Thymus (tissue), 14 donors: ENCODE measurements at places on chromosomes 4 and X. TPM values are rescaled to one million over a fixed set of nuclear protein-coding genes. Genes with fewer than 3 reads are reported as not detected.

DNA sequence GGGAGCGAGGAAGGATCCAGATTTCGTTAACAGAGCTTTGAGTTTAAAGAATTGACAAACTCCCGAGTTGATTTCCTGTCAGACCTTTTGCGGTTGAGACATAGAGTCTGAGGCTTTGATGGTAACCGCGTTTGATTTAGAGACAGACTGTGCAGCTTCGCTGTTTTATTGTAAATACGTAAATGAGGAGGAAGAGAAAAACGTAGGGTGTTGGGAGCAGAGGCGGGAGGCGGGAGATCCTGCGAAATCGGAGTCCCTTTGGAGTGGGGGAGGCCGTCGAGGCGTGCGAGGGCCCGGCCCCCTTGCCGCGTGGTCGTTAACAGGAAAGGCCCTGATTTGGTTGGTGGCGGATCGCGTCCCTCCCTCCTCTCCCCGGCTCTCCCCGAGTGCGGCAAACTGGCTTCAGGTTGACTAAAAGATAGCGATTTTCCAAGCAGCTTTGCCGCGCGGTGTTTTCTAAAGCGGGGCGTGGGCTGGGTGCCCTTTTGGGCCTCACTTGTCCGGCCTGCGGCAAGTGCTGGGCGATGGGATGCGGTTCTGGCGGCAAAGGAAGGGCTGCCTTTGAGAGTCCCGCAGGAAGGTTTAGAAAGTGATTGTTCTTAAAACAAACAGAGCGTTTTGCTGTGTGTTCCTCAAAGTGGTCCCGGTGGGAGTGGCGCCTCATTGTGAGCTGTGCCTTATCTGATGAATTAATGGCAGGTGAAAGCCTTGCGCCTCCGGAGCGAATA is 857 bp downstream of the SCML1 start:
- peak; percentile 59 for DNase-seq

DNA sequence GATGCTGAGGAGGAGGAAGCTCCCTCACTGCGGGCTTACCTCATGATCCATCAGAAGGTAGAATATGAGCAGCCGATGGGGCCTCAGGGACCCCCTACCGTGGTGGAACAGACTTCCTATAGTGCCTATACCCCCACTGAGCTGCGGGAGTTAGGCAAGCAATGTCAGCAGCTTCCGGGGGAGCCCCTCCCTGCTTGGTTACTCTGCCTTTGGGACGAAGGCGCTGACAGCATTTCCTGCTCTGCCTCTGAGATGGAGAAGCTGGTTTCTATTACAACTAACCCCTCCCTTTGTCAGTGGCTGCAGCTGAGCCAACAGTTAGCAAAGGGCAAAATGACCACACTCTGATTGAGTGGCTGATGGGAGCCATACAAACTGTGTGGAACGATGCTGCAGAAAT is 430.7 kb downstream of the IDS start:
- peak; percentile 3 for DNase-seq

DNA sequence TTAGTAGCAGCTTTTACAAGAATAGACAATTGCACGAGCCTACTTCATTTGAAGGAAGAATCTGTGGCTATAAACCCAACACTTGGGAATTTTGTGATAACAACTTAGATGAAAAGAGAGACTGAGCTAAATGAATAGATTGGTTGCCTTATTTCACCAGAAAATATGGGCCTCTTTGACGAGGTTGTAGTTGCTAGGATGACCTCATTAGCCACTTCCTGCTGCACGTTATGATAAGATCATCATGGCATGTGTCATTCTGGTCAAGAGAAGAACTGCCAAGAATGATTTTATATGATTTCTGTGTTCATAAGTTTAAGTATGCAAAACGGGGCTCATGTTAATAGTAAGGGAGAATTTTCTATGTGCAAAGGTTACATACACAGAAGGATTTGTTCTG is 321.9 kb upstream of the GIMD1 start:
- no peak for DNase-seq

The CPE gene
- 94.5 TPM for polyA plus RNA-seq

The RIBC1 gene
- polyA plus RNA-seq, result 1.8 TPM

The TKTL2 gene
- 0.02 TPM for polyA plus RNA-seq

The CT83 gene
- polyA plus RNA-seq, result not detected

The TASL gene
- 2.8 TPM for polyA plus RNA-seq

DNA sequence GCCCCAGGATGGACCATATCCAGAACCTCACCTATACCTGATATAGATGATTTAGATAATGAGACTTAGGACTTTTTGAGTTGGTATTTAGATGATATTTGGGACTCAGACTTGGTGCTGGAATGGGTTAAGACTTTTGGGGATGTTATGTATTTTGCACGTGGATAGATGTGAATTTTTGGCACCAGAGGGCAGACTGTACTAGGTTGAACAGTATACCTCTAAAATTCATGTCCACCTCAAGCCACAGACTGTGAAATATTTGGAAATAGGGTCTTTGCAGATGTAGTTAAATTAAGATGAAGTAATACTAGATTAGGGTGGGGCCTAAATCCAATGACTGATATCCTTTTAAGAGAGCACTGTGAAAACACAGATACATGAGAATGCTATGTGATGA is 15.6 kb downstream of the RBM41 start:
- DNase-seq, result no peak

GRCh38 chr4:146134761-146135445 is 40.6 kb upstream of the LSM6 start:
- no peak for DNase-seq

The TCEAL5 gene
- polyA plus RNA-seq, result 0.52 TPM

DNA sequence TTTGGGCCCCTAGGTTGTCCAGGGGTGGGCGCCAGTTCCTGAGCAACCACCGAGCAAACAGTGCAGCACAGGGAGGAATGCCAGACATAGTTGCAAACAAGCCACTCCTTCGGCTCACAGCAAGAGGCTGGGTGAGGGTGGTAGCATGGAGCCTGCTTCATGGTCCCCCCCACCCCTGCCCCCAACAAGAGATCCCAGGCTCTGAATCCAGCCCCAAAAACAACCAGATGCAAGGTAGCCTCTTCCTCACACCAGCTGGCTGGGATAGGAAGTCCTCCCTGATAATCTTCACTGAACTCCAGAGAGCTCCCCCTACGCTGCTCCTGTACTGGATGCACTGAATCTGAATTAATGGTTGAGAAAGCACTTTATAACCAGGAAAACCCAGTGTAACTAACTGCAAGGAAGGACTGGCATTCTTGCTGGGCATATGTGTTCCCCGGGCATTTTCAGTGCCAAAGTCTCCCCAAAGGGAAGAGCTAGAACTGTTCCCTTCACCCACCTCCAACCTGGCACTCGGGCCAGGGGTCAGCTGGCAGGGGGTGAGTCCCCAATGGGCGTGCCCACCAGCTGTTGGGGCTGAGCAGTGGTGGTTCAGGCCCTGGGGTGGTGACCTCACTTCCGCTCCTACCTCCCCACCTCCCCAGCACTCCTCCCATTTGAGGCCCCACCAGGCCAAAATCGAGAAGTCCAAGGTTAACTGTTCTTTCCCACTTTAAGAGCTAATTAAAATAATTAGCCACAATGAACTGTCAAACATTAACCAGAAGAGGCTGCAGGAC is 1.5 kb downstream of the ELF4 start:
- DNase-seq, result no peak

GRCh38 chr4:95106408-95106928 is 348.7 kb downstream of the BMPR1B start:
- no peak for DNase-seq

- DNase-seq, result no peak
These were observed 4.2 kb upstream of the LEF1 start for GRCh38 chr4:108172753-108173598.

- DNase-seq, result no peak
These were observed 416.7 kb downstream of the ZIC3 start for GRCh38 chrX:137982472-137983172.

- no peak for DNase-seq
These were observed 124.5 kb upstream of the KLF3 start for GRCh38 chr4:38539501-38539900.

- no peak for DNase-seq
These were observed 66.5 kb upstream of the TMEM184C start for GRCh38 chr4:147550626-147551246.

GRCh38 chr4:56806666-56807065 is 14.8 kb downstream of the SPINK2 start:
- DNase-seq, result no peak

DNA sequence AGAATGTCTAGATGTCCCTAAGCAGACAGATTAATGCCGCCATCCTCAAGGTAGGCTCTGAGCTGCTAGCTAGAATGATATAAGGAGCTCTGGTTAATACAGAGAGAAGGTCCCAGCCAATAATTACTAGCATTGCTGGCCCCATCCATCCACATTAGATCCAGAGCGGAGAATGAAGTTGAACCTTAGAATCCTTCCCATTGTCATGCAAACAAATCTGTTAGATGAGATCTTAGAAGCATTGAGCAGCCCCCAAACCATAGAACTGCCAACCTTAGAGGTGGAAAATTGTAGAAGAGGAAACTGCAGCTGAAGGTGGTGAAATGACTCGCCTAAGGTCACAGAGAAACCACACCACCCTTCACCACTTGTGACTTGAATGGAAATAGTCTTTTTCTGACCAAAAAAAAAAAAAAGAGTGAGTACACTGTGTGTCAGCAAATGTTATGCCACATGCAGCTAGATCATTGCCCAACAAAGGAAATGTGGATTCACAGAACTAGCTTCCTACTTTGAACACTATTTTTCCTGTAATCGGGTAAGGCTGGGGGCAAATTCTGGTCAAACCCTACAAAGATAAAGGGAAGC is 162.1 kb downstream of the SMIM20 start:
- no peak for DNase-seq

The ETDB gene
- 0.25 TPM for polyA plus RNA-seq

The TNIP3 gene
- 2.1 TPM for polyA plus RNA-seq

DNA sequence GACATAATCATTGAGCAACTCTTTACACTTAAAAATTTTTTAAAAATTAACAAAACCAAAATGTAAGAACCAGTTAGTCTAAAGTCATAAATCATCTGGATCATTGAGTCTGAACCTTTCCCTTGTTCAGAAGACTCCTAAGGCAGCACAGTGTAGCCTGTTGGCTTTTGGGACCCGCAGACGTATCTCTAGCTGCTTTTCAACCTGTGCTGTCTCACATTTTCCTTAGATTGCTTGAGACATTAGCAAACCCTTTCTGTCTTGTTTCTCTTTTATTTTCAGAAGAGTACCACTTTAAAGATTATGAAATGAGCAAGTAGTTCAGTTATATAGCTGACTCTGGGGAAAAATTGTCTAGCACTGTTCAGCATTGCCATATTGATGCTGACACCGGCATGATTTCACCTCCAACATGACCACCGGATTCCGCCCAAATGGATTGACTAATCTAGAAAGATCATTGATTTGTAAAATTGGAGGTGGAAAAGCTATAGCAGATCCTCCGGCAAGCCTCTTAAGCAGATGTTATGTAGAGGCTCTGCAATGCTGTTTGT is 8.9 kb downstream of the TCEANC start:
- no peak for DNase-seq

The HTN3 gene
- 0.71 TPM for polyA plus RNA-seq

GRCh38 chr4:16417198-16417597 is 190.9 kb upstream of the TAPT1 start:
- DNase-seq, result no peak

The AMMECR1 gene
- 5.1 TPM for polyA plus RNA-seq
